ENCODE measurements at places on chromosomes 2 and 18.

- no peak for DNase-seq
Measured at GRCh38 chr2:61114147-61114546, 47.8 kb upstream of the C2orf74 start.

DNA sequence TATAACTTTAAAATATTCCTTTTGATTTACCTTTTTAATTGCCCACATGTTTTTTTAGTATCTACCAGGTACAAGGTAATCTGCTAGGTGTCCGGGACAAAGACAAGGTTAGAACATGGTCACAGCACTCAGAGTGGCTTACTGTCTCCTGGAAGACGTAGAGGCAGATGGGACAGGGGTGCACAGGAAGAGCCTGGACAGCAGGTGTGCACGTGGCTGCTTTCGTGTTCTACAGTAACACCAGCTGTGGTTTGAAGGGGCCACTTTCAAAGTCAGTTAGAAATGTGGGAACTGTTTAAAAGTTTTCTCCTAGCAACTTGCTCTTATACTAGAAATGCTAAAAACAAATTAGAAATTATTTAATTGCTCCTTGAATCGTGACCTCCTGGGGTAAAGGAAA lies 102.9 kb upstream of the ALPP start:
- DNase-seq = no peak

- DNase-seq = no peak
Measured at GRCh38 chr2:65813631-65814173, 381.3 kb upstream of the SPRED2 start.

DNA sequence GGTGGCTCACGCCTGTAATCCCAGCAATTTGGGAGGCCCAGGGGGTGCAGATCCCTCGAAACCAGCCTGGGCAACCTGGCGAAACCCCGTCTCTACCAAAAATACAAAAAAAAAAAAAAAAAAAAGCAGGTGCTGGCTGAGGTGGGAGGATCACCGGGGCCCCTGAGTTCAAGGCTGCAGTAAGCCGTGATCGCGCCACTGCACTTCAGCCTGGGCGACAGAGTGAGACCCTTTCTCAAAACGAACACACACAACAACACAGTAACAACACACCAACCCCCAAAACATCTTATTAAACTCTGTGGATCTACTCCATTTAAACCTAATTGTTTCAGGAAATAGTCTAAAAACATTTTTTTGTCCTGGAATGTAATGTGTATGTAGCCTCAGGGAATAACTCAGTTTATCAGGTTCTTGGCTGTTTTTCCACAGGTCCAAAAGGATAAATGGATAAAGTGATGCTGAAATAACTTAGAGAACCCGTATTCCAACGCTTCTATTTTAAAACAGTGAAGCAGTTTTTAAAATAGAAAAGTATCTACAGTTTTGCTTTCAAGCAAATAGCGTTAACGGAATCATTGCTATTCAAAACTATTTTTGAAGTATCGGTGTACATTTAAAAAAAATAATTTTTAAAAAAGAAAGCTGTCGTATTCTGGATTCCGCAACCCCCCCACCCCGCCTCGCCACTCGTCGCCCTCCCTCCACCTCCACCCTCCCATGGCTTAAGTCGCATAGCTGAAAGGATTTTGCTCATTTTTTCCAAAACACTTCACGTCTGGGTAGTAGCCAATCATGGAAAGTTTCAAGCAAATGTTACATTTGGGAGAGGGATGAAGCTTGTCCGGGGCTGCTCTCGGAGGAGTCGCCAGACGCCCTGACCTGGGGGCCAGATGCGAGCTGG lies 895 bp upstream of the GLS start:
- no peak for DNase-seq

DNA sequence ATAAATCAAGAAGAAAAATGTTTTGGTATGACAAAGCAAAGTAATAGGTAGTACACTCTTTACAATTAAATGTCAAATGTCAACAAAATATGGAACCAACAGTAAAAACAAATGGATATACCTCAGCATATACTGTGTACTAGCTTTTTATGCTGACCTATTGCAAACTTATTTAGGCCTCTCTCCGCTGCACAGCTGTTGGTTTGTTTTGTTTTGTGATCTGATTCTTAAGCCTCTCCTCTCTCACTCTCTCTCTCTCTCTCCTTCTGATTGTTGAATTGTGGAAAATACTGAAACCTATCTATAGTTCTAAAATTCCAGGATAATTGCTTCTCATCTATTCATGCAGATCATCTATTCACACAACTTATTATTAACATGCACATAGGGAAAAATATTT lies 154.9 kb upstream of the ARHGAP28 start:
- DNase-seq = no peak

Data from fibroblast of skin of left biceps (primary cell).